Motor neuron (in vitro differentiated cells): ENCODE measurements at places on chromosomes 6 and 20. TPM values are rescaled to one million over a fixed set of nuclear protein-coding genes. Genes with fewer than 3 reads are reported as not detected.

MLN gene
- not detected in 2 replicates for total RNA-seq

HRH3 gene
- total RNA-seq: 0.13 and 0.81 TPM in 2 replicates

ZSCAN26 gene
- total RNA-seq: 19.9 and 23.5 TPM in 2 replicates

IRF4 gene
- total RNA-seq: 0.05 and 0.21 TPM in 2 replicates

ADGB gene
- total RNA-seq: 0.38 and 1.1 TPM in 2 replicates

BTN1A1 gene
- 0.38 and 0.52 TPM in 2 replicates for total RNA-seq

DNA sequence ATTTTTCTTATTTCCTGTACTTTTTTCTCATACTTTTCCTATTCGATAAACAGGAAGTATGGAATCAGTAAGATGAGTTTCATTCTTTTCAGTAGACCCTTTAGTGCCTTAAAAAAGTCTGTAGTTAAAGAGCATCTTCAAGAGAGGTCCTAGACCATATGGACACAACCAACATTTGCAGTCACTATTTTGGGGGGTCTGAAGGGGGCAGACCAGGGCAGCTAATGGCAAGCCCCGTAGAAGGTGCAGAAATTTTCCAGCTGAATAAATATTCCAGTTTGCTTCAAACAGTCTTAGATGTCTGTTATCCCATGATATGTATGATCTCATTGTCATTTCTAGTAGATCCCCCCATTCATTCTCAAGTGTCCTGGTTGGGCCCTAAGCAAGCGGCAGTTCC is 52.8 kb downstream of the MAP3K5 start:
- ATAC-seq: no peak

- no peak for ATAC-seq
These were observed 90.0 kb downstream of the PLG start for GRCh38 chr6:160791981-160792418.

DNA sequence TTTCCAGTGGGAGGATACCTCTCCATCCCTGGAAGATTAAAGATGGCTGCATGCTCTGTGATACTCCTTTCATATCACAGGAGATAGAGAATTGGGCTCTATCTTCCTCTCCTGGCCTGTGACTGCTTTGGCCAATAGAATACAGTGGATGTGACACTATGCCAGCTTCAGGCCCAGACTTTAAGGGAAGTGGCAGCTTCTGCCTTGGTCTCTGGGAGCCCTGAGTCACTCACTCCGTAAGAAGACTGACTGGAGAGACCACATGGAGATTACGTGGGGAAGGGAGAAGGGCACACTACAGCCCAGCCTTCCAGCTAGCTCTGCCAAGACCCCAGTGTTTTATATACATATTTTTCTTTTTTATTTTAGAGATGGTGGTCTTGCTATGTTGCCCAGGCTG is 10.4 kb upstream of the MMP9 start:
- ATAC-seq: no peak

DNA sequence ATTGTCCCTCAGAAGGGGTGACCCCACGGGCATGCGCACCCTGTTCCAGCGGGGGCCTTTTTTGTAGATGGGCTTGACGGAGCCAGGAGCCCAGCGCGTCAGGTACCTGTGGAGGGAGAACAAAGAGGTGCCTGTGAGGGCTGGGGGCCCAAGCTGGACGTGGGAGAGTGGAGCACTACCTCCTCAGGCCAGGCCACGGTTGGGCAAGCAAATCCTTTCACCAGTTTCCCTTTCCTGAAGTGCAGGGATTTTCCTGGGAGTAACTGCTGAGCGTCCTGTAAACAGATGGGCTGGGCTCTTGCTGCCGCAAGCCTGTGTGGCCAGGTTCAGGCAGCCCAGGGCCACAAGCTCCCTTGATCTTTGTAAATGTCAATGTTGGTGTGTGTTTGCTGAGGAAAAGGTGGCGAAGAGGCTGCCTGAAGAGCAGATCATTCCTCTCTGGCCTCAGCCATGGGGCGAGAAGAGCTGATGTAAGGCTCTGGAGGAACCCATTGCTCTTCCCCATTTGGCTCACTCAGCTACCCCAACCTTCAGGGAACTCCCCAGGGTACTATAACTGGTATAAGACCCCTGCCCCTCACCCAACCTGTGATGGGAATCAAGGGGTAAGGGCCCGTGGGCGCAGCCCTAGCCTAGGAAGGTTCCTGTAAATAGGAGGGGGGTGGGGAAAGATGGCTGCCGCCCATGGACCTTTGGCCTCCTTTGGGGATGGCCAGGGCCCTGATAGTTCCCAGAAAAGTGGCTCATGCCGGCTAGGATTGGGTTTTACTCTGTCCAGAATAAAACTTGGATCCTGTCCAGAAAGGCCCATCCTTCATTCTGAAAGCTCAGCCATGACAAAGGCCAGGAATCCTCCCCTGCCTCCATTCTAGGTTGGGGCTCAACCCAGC is 15.5 kb downstream of the MRPS18A start:
- ATAC-seq: no peak

GRCh38 chr20:32163951-32164350 is 43.6 kb downstream of the PLAGL2 start:
- ATAC-seq: no peak

- ATAC-seq: peak; percentile 65
These were observed at the start of gene DOK5 for GRCh38 chr20:54475334-54476168. DOK5 (plus strand) TSS chr20:54475593; CDS start chr20:54475947, 354 bp downstream.

GRCh38 chr6:33297406-33297955 is 1.3 kb downstream of the RGL2 start:
- no peak for ATAC-seq

DNA sequence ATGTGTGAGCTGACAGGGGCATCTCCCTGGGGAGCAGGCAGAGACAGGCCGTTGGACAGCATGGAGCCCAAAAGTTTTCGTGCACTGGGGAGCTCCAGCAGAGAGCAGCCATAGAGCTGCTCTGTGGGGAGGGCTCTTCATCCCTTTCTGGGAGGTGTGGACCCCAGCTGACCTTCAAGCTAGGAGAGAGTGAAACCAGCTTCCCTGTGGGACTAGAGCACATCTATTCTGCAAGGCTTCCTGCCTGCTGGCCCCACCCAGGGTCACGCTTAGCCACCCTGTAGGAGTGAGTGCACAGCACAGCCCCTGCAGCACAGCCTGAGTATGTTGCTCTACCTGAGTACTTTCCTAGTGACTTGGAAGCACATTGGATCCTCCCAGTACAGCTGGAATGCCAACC is 183.3 kb downstream of the BCKDHB start:
- ATAC-seq: no peak

GRCh38 chr20:45300961-45301360 is 5.7 kb upstream of the RBPJL start:
- ATAC-seq: peak; percentile 43

DNA sequence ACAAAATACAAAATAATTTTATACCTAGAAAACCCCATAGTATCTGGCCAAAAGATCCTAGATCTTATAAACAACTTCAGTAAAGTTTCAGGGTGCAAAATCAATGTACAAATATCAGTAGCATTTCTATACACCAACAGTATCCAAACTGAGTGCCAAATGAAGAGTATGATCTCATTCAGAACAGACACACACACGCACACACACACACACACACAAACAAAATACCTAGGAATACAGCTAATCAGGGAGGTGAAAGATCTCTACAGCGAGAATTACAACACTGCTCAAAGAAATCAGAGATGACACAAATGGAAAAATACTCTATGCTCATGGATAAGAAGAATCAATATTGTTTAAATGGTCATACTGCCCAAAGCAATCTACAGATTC is 49.2 kb downstream of the TOMM6 start:
- no peak for ATAC-seq

GRCh38 chr6:126529637-126530362 is 189.9 kb downstream of the CENPW start:
- ATAC-seq: no peak

- ATAC-seq: no peak
These were observed 32.8 kb upstream of the SCGN start for GRCh38 chr6:25619217-25619616.

DNA sequence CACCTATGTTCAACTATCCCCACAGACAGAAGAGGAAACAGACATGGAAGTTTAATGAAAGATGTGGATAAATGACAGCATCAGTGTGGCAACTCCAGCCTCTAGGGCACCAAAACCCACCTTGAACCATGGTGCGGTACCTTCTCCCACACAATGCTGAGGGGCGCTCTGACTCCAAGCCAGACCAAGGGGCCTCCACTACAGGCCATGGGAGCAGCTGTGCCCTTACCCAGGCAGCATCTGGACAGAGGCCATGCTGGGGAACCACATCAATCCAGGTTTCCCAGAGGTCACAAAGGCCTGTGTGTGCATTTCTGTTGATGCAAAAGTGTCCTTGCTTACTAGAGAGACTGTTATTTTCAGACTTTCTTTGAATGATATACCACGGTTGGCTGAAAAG is 4.1 kb downstream of the PRR18 start:
- ATAC-seq: no peak

DNA sequence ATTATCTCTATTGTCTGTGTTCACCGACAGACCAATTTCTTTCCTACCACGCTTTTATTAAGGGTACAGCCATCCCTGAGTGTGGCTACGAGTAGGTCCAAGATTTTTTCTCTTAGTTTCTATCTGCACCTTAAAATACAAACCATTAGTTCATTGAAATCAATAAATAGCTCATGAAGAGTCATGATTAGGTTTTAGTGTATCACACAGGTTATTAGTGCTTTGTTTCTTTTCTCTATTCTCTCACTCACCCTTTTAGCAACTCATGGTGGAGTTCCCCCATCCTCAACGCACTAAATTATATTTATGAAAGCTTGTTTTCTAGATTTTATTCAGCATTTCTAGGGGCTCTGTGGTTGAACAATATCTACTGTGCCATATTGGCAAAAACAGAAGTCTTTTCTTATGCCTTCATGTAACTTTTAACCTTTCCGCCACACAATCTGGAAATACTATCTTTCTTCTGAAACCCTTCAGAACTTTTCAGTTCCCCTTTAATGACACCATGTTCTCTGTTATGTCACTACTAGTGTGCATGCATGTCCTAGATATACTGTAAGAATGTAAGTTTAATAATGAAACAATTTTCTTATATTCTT is 128.2 kb upstream of the LAMA2 start:
- no peak for ATAC-seq

GRCh38 chr6:158517581-158517980 is 42.3 kb upstream of the TMEM181 start:
- ATAC-seq: no peak

DNA sequence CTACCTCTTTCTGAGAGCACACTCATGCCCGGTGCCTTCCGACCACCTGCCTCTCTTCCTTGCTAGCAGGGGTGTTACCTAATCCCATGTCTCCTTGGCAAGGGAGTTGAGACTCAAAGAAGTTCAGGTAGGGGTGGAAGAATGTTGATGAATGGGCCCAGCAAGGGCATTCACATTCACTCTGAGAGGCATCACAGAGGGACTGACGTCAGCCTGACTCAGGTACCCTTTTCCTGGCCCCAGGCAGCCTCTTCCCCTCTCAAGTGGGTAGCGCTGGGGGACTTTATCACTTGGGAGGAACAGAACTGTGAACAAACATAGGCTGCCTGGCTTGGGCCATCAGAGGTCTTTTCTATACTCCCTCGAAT is 35.3 kb downstream of the HM13 start:
- ATAC-seq: no peak

- ATAC-seq: no peak
These were observed 15.8 kb downstream of the TRAPPC3L start for GRCh38 chr6:116529466-116530290.

- no peak for ATAC-seq
These were observed 110.9 kb upstream of the SSTR4 start for GRCh38 chr20:22924046-22924737.

- ATAC-seq: no peak
These were observed 50.2 kb downstream of the TMEM242 start for GRCh38 chr6:157272866-157273755.
